ENCODE measurements at places on chromosomes 3 and 15.
A peak's percentile ranks its signal among the peaks of the same experiment; 100 is the strongest.

GRCh38 chr3:72242326-72242725 is 457.4 kb upstream of the PROK2 start:
- no peak for DNase-seq

- DNase-seq = peak; percentile 8
Observed at GRCh38 chr3:177357352-177358090, 160.2 kb upstream of the TBL1XR1 start.

DNA sequence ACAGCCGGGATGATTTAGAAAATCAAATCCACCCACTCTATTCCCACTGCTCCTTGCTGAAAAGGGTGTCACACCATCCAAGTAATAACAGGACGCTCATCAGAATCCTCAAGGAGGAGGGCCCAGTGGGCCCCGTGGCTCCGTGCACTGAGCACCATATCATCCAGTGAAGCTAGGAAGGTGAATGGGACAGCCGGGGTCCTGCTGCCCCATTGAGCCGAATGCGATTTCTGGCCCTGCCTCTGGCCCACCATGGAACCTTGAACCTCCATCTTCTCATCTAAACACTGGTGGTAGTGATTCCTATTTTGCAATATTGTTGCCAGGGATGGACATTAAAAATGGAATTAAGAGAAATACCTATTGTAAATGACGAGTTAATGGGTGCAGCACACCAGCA is 99.1 kb upstream of the SLC6A11 start:
- no peak for DNase-seq

DNA sequence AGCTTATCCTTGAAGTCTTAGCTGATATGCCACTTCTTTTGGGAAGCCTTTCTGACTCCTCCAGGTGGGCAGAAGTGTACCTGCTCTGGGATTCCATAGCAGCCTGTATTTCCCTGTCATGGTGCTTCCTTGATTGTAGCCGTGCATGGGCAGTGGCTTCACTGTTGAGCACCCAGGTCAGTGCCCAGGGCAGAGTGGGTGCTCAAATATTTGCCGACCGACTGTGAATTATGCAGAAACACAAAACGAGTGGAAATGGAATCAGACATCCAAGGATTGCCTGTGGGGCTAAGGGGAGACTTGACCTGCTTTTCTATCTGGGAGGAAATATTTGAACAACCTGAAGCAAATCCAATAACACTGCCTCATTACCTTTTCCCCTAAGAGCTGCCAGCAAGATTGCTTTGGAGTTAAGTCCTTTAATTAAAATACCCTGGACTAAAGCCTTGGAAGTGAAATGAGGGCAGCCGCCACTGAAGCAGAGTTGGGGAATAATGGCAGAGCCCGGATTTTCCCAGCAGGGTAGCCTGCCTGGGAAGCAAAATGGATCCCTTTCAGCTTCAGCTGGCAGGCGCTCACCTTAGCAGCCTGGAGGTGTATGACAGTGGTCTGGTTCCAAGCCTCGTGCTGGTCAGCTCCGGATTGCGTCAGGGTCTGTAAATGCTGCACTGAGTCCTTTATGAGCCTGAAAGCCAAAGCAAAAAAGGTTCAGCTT is 14.9 kb downstream of the ACOX2 start:
- DNase-seq = no peak

DNA sequence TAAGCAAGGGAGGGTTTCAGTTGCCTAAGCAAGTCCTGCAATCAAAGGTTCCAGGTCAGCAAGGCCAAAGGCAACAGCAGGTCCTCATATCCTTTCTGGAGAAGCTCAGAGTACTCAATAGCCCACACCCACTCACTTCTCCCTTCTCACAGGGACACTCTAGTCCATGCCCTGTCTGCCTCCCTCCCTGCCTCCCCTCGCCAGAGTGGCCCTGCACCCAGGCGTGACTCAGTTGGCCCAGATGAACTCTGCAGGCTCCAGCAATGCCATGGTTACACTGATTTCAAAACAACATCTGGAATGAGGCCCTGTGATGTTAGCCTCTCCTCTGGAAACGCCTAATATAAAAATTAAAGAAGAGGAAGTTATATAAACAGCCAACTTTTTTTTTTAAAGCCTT is 32.9 kb downstream of the IL16 start:
- DNase-seq = no peak
